ENCODE measurements at places on chromosomes 2 and 18.

- no peak for DNase-seq
- no peak overlapping the region for H3K27ac ChIP-seq
- H3K4me3 ChIP-seq = no peak overlapping the region
- H3K36me3 ChIP-seq = no peaks in the 10 kb centered on the region
- H3K27me3 ChIP-seq = no peaks in the 10 kb centered on the region
Measured at GRCh38 chr2:111171337-111171930, 50.7 kb downstream of the BCL2L11 start.

DNA sequence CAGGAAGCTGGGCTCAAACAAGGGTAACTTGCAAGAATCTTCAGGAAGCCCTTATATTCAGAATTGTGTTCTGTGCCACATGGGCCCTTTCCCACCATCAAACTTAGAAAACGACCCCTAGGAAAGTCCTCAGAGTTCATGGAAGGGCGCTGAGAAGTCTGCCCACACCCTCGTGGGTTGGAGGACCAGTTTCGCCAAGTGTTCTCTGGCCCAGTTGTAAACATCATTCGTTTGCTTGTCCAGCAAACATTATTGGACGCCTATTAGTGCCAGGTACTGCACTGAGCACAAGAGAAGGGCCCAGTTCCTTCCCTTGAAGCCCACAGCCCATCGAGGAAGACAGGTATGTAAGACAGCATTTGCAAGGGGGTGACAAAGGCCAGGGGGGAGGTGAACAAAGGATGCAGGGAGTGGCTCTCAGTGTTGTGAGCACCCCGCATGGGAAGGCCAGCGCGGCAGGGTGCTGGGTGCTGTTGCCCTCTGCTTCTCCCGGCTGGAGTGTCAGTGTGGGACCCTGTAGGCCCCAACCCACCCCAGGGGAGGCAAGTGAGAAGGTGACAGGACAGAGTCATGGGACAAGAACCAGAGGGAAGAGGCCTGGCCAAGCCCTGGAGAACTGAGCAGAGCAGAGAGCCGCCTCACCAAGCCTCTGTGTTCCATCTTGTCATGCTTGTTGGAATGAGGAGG lies 60.2 kb upstream of the ALPP start:
- H3K4me1 ChIP-seq = peaks cover 11% of the 10 kb centered on the region
- H3K4me3 ChIP-seq = no peak overlapping the region
- no peak for DNase-seq
- no peaks in the 10 kb centered on the region for H3K27me3 ChIP-seq
- H3K27ac ChIP-seq = no peak overlapping the region

DNA sequence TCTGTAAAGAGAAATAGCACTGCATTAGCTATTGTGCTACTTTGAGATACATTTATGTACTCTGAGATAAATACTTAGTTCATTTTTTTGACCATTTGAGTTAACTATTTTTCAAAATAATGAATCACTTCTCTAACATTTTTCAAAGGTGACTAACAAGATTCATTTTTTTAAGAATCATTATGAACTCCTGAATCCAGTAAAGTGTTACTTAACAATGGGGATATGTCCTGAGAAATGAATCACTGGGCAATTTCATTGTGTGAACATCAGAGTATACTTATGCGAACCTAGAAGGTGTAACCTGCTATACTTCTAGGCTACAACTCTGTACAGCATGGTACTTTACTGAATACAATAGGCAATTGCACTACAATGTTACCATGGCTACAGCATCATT lies 355.8 kb downstream of the ARL6IP6 start:
- no peaks in the 10 kb centered on the region for H3K36me3 ChIP-seq
- H3K27ac ChIP-seq = no peak overlapping the region
- H3K27me3 ChIP-seq = no peaks in the 10 kb centered on the region
- H3K4me3 ChIP-seq = no peak overlapping the region
- no peak for DNase-seq
- H3K4me1 ChIP-seq = no peaks in the 10 kb centered on the region

- no peaks in the 10 kb centered on the region for H3K4me1 ChIP-seq
- no peak for DNase-seq
- H3K36me3 ChIP-seq = no peaks in the 10 kb centered on the region
- no peak overlapping the region for H3K4me3 ChIP-seq
Measured at GRCh38 chr2:200091126-200091525, 135.7 kb downstream of the MAIP1 start.

- no peak overlapping the region for H3K27ac ChIP-seq
- DNase-seq = no peak
- H3K36me3 ChIP-seq = no peaks in the 10 kb centered on the region
- no peaks in the 10 kb centered on the region for H3K27me3 ChIP-seq
- no peak overlapping the region for H3K4me3 ChIP-seq
Measured at GRCh38 chr2:159462201-159462785, 154.1 kb downstream of the BAZ2B start.

- H3K4me3 ChIP-seq = no peak overlapping the region
- no peak overlapping the region for H3K27ac ChIP-seq
- H3K4me1 ChIP-seq = no peaks in the 10 kb centered on the region
Measured at GRCh38 chr2:234558642-234559041, 61.8 kb upstream of the ARL4C start.

DNA sequence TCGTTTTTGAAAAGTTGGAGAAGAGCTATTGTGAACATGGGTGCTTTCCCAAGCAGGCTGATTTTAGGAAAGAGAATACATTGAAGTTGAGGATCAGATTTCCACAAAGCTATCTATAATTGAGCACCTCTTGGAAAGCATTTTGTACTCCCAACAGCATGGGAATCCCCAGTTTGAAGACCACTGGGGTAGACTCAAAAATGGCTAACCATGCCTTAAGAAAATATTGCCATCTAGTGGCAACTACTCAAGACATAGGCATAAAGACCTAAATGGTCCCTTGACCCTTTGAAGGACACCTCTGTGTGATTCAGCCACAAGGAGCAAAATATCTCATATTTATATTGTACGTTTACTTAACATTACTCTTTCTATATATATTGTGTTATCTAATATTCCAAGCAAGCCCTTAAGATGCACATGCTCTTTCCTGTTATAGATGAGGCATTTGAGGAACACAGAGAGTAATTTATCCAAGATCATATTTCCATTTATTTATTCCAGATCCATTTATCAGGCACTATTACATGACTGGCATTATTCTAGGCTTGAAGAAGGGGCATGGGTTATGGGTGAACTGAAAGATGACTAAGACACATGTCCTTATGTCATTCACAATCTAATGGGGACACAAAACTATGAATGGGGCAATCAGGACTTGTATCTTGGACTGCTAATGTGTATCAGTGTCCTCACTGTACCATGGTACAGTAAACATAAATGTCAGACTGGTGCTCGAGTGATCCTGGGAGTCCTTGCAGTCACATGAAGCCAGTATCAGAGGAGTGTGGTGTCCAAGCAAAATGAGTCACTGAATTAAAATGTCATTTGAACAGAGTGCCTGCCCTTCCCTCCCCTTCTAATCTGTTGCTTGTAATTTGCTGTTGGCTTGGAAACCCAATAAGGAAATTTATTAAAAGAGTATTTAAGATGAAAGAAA lies 121.0 kb upstream of the XPO1 start:
- peaks cover 33% of the 10 kb centered on the region for H3K4me1 ChIP-seq
- H3K27me3 ChIP-seq = no peaks in the 10 kb centered on the region
- no peaks in the 10 kb centered on the region for H3K36me3 ChIP-seq

GRCh38 chr2:64460330-64460729 lies 6.4 kb downstream of the LGALSL start:
- peaks cover 9% of the 10 kb centered on the region for H3K4me1 ChIP-seq
- no peak overlapping the region for H3K4me3 ChIP-seq
- H3K27ac ChIP-seq = no peak overlapping the region
- no peak for DNase-seq

GRCh38 chr18:53402670-53403069 lies 821.8 kb downstream of the MBD2 start:
- no peak for DNase-seq
- no peak overlapping the region for H3K27ac ChIP-seq
- no peaks in the 10 kb centered on the region for H3K36me3 ChIP-seq

- H3K4me1 ChIP-seq = peaks cover 9% of the 10 kb centered on the region
- DNase-seq = peak; percentile 39
- H3K27me3 ChIP-seq = no peaks in the 10 kb centered on the region
- H3K27ac ChIP-seq = no peak overlapping the region
Measured at GRCh38 chr2:222736301-222736700, 64.8 kb downstream of the MOGAT1 start.

- no peaks in the 10 kb centered on the region for H3K27me3 ChIP-seq
- DNase-seq = no peak
- H3K27ac ChIP-seq = no peak overlapping the region
- H3K4me3 ChIP-seq = no peak overlapping the region
- H3K36me3 ChIP-seq = peaks cover 94% of the 10 kb centered on the region
Measured at GRCh38 chr18:2921778-2922177, 75.0 kb downstream of the EMILIN2 start.

- H3K4me1 ChIP-seq = peaks cover 10% of the 10 kb centered on the region
- H3K27me3 ChIP-seq = no peaks in the 10 kb centered on the region
Measured at GRCh38 chr2:217250013-217250524, 390.2 kb upstream of the TNP1 start.

DNA sequence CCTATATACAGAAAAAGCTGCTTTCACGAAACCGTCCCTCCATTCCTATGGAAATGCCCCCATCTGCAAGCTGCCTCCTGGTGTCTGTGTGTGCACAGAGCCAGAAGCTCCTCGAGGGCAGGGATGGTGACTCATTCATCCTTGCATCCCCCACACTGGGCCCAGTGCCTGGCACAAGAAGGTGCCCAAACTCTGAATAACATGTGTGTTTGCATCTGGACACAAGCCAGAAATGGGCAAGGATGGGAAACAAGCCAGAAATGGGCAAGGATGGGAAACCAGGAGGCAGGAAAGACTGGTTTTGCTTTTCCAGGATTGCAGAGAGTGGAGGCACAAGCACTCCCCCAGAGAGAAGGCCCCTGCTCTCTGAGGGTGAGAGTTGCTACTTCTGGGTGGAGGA lies 313.9 kb downstream of the CELF4 start:
- no peaks in the 10 kb centered on the region for H3K36me3 ChIP-seq
- no peak overlapping the region for H3K4me3 ChIP-seq

- H3K36me3 ChIP-seq = no peaks in the 10 kb centered on the region
- no peaks in the 10 kb centered on the region for H3K27me3 ChIP-seq
- no peaks in the 10 kb centered on the region for H3K4me1 ChIP-seq
- no peak overlapping the region for H3K27ac ChIP-seq
Measured at GRCh38 chr2:239773228-239774141, 251.7 kb downstream of the NDUFA10 start.

DNA sequence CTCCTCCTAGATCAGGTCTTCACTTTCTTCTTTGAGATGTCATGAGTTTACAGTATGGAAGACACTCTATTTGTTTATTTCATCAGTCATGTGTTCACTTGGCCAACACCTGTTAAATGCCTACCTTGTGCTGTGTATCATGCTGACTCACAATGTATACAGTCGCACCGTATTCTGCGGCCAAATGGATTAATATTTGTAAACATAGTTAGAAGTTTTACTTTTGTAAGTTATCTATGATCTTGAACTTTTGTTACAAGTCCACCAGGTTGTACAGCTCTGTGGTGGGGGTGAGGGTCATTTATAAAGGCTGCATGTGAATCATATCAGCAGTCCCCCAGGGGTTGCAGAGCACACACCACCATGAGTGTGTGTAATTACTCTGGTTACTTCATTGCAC lies 408.7 kb upstream of the NRP2 start:
- no peaks in the 10 kb centered on the region for H3K27me3 ChIP-seq
- H3K4me1 ChIP-seq = peaks cover 5% of the 10 kb centered on the region
- H3K27ac ChIP-seq = no peak overlapping the region
- no peak overlapping the region for H3K4me3 ChIP-seq
- no peaks in the 10 kb centered on the region for H3K36me3 ChIP-seq

DNA sequence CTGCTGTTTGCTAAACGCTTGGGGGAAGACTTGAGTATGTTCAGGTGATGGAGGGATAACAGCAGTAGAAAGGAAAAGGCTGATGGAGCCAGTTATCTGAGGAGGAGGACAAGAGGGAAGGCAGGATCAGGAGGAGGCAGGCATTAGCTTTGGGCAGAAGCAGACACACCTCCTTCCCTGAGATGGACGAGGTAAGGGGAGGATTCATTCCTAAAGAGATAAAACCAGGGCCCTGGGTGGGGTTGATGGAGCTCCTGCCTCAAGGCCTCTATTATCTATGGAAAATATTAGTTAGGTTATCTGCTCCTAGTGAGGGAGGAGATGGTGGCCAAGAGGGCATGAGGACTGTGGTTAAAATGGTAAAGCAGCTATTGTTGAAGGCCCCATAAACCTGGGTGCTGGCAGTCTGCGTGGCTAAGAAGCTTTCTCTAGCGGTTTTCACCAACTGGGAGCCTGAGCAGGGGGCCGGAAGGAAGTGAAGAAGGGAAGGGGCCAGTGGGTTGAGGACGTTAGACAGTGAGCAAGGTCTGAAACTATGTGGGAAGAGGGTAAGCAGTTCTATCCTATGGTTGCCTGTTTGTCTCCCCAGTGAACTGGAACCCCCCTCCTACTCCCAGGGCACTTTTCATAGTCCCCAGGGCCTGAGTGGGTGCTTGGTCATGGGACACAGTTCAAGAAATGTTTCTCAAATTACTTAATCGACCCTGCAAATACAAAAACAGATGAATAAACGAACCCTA lies 56.6 kb upstream of the HK2 start:
- no peak overlapping the region for H3K4me3 ChIP-seq
- no peaks in the 10 kb centered on the region for H3K4me1 ChIP-seq
- H3K36me3 ChIP-seq = no peaks in the 10 kb centered on the region
- H3K27me3 ChIP-seq = no peaks in the 10 kb centered on the region
- DNase-seq = no peak

- no peak overlapping the region for H3K27ac ChIP-seq
- no peaks in the 10 kb centered on the region for H3K4me1 ChIP-seq
- H3K4me3 ChIP-seq = no peak overlapping the region
- no peak for DNase-seq
- peaks cover 66% of the 10 kb centered on the region for H3K27me3 ChIP-seq
- H3K36me3 ChIP-seq = no peaks in the 10 kb centered on the region
Measured at GRCh38 chr2:240178564-240178963, 38.1 kb upstream of the OTOS start.

GRCh38 chr2:127065299-127065939 lies 41.5 kb downstream of the BIN1 start:
- peak overlapping the region; percentile 79 for H3K27ac ChIP-seq
- H3K4me1 ChIP-seq = peaks cover 25% of the 10 kb centered on the region
- DNase-seq = no peak
- H3K36me3 ChIP-seq = peaks cover 60% of the 10 kb centered on the region

DNA sequence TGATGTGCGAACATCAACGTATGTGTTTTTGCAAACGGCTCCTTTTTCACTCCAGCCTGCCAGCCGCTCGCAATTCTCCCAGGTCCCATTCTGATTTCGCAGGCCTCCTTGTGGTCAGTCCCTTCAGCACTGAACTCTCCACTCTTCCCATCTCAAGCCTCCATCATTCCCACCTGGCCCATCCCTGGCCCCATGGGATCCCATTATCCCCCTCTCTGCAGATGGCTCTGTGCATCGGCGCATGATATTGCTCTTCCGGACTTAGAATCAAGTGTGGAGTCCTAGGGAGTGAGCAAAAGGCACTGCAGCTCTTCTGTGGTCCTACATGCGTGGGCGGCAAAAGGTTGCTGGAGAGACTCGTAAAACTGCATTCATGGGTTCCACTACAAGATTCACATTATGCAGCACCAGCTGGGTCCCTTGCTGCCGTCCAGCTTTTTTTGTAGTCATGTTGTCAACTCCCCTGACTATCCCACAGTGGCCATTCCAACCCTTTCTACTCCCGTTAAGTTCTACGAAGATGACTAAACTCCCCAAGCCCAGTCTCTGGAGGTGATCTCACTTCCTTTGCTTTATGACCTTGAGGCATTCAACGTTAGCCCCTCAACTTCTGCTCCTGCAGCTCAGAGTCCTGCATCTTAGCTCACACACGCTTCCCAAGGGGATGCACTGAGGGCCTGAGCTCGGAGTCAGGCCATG lies 125.3 kb upstream of the NRP2 start:
- no peaks in the 10 kb centered on the region for H3K4me1 ChIP-seq
- no peak for DNase-seq
- no peak overlapping the region for H3K4me3 ChIP-seq
- no peaks in the 10 kb centered on the region for H3K27me3 ChIP-seq

Data from stomach (tissue), 19 donors.